ENCODE measurements at places on chromosomes 13 and 19. TPM values are rescaled to one million over a fixed set of nuclear protein-coding genes. Genes with fewer than 3 reads are reported as not detected.

GRCh38 chr13:50845211-50845610 lies 1.7 kb upstream of the DLEU7 start:
- DNase-seq = no peak

CADM4 gene
- total RNA-seq = 10.4 TPM

PSG3 gene
- not detected for total RNA-seq

KANK2 gene
- 62.5 TPM for total RNA-seq

DNA sequence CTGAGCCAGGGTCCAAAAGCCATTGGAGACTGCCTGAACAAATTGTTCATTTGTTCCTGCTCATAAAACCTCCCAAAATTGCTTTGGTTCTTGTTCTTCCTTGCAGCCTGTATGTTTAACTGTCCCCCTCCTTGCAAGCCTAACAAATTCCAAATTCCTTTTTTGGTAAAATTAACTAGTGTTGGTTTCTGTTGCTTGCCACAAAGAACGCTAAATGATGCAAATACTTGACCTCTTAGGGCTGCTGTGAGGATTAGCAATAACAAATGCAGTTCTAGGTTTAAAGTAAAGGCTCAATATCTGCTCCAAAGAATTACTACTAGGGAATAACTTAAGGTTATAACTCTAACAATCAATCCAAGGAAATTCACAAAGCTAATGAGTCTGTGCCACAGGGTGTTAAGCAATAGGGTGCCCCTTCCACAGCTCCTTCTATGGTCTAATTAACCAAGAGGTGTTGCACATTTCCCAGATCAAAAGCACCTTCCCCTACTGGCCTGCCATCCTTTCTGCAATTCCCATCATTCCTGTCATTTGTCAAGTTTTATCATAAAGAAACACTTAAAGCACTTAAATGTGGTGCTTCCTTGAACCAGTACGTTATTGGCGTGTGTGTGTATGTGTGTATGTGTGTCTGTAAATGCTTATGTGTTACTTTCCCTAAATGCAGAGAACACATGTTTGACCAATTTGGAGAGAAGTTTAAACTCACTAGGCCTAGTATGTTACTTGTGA lies 110.2 kb downstream of the RAP2A start:
- DNase-seq = no peak

KCTD12 gene
- total RNA-seq = 175 TPM

Data from skin of body (tissue), 3 donors.